ENCODE measurements at places on chromosomes 4 and X.

DNA sequence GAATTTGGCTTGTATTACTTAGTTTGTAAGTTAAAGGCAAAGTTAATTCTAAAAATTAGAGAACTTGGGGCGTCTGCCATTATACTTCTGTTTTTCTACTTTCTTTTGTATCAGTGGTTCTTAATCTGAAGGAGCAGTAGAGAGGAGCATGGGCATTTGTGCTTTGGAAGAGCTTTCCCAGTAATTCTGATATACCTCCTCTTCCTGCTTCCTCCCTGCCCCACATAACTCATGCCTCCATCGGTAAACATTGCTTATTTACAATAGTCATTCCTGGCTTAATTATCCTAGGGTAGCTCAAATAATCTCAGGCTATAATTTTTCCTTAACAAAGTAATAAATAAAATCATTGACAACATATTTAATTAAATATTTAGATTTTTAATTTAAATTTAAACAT is 37.1 kb upstream of the SPARCL1 start:
- DNase-seq, result no peak
- no peaks in the 10 kb centered on the region for H3K27me3 ChIP-seq
- no peak overlapping the region for H3K27ac ChIP-seq
- H3K4me1 ChIP-seq, result no peaks in the 10 kb centered on the region

DNA sequence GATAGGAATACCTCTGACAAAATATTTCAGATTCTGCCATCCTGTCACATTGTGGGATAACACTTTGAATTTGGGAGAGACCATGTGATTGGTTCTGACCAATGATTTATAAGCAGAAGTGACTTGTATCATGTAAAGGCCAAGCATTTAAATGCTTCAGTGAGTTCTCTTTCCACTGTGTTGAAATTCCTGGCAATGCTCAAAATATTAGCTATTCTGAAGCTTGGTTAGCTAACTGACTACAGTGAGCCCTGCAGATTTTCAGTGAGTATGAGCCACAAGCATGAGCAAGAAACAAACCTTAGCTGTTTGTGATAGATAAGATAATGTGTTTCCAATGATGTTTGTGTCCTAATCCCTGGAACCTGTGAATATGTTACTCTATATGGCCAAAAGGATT is 562.8 kb upstream of the AADAT start:
- DNase-seq, result no peak
- H3K4me1 ChIP-seq, result no peaks in the 10 kb centered on the region
- no peaks in the 10 kb centered on the region for H3K36me3 ChIP-seq
- no peaks in the 10 kb centered on the region for H3K27me3 ChIP-seq
- no peak overlapping the region for H3K4me3 ChIP-seq

- H3K27me3 ChIP-seq, result no peaks in the 10 kb centered on the region
- no peak overlapping the region for H3K4me3 ChIP-seq
- peaks cover 24% of the 10 kb centered on the region for H3K4me1 ChIP-seq
- DNase-seq, result no peak
- H3K36me3 ChIP-seq, result no peaks in the 10 kb centered on the region
- no peak overlapping the region for H3K27ac ChIP-seq
Measured at GRCh38 chr4:26175905-26176470, 144.8 kb upstream of the RBPJ start.

GRCh38 chr4:172953896-172954568 is 214.6 kb upstream of the GALNT7 start:
- no peak for DNase-seq
- no peak overlapping the region for H3K4me3 ChIP-seq
- no peaks in the 10 kb centered on the region for H3K36me3 ChIP-seq
- H3K27me3 ChIP-seq, result no peaks in the 10 kb centered on the region

DNA sequence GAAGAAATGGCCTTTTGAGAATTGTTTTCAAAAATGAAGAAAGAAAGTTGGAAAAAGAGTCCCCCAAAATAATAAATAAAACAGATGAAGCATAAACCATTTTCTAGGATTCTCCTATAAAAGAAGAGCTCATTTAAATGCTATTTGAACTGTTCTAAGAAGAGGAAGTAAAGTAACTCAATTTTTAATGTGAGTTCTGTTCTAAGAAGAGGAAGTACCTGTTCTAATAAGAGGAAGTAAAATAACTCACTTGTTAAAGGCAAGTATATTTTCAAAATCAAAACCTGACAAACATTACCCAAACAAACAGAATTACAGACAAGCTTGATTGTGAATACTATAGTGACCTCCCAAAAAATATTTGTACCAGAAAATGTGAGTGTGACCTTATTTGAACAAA is 1326.3 kb downstream of the C4orf33 start:
- H3K4me3 ChIP-seq, result no peak overlapping the region
- H3K27ac ChIP-seq, result no peak overlapping the region
- DNase-seq, result no peak
- no peaks in the 10 kb centered on the region for H3K4me1 ChIP-seq

All from body of pancreas (tissue), 4 donors.